Activated effector memory CD4-positive, alpha-beta T cell treated with Interleukin-2 at 50 U/mL for 16 hours (primary cell): ENCODE measurements at places on chromosomes 6 and 20.

- no peak for DNase-seq
These were observed 7.6 kb downstream of the RIPOR2 start for GRCh38 chr6:24927985-24928745.

DNA sequence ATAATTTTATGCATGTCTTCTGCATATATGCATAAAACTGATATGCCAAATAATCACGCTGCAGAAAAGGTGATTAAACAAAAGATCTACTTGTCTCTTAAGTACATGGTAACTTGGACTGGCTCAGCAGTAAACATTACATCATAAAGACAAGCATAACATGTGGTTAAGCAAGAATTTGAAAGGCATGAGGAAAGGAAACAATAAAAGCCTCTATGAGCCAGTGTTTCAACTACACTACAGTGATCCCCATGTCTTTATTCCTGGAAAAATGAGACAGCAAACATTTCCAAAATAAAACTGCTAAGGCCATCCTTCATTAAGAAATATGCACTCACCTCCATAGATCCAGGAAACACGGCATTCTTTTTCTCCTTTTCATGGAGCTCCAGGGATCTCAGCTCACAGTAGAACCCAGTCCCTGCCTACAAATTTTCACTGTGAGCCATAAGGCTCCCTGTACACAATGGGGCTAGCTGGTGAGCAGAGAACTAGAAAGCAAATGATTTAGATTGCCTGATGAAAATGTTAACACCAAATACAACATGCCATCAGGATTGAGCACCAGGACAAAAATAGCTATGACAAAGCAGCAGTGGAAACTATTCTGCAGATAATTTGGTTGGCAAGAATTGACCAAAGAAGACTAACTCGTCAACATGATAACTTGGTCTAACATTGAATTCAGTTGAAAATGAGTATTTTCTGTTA, 156.1 kb downstream of the COL21A1 start:
- no peak for DNase-seq

DNA sequence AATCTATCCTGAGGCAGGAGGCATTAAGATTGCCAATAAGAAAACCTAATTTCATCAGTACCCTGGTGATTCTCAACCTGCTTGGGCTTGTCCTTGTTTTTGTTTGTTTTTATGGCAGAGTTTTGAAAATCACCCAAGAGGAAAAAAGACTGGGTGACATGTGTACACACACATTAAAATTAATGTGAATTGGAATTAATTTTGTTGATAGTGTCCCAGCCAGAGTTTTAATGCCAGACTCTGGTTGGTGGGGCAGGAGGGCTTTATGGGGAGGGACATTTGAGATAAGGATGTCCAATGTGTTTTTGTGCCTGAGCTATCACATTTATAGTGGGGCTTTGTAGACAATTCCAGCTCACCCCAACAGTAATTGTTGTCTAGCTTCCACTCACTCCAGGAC, 184.6 kb downstream of the ID4 start:
- no peak for DNase-seq

DNA sequence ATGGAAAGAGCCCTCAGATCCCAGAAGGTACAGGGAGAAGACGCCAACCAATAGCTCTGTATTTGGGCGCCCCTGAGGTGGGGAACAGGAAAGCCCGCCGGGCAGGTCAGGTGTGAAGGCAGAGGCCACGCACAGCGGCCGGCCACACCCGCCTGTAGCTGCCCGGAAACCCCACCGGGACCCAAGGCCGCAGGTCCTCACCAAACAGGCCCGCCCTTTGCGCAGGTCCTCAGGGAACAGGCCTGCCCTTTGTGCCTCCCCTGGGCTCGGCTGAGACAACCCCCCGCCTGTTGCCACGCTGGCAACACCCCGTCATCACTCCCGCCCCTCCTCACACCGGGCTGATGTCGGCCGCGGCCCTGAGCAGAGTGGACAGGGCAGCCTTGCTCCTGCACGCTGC, 44.9 kb upstream of the CHRNA4 start:
- no peak for DNase-seq

GRCh38 chr6:71351190-71351589, 62.6 kb downstream of the OGFRL1 start:
- no peak for DNase-seq

- DNase-seq = no peak
These were observed 686.9 kb downstream of the BCKDHB start for GRCh38 chr6:80793411-80793810.

DNA sequence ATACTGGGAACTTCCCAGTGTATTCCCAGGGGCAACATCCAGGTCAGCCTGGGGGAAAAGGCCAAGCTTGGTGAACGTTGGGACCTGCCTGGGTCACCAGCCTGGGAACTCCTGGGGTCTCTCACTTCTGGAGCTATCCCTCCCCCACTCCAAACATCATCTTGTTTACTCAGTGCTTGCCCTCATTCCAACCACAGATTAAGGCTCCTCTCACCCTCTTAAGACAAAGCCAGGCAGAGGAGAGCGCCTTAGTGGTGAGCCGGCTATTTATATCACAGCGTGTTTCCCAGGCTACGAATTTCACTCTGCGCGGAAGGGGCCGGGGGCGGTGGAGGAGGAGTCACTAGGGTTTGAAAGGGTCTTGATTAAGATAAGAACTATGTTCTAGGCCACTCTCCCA, 12.1 kb downstream of the PRPH2 start:
- no peak for DNase-seq

DNA sequence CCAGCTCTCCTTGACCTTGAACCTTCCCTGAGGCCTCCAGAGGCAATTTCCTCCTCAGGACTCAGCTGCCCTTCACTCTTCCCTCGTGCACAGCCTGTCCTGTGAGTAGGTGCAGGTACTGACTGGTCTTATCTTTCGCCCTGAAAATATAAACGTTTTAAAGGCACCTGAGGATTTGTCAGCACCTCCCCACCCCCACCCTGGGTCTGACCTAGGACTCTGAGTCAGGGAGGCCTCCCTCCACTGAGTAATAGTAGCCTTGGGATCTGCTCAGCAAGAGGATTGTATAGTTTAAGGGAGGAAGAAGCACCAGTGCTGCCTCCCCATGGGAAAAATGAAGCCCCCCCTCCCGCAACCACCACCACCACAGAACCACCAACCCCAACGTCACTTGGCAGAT, 54.6 kb downstream of the PPARD start:
- no peak for DNase-seq

DNA sequence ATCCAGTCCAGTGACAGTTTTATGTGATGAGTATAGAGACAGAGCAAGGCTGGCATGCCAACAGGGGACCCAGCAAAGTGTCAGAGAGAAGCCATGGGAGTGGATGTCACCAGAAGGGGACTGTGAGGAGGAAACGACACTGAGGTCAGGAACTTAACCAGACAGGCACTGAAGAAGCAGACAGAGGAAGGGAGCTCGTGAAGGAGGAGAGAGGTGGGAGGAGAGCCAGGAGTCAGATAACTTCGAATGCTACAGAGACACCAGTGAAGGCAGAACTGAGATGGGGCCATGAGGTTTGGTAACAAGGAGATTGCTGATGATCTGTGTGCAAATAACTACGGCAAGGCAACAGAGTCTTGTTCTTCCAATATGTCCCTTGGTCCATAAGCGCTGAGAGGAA, 211.1 kb upstream of the FOXA2 start:
- DNase-seq = no peak

GRCh38 chr6:3473773-3474172, 16.9 kb upstream of the SLC22A23 start:
- no peak for DNase-seq

DNA sequence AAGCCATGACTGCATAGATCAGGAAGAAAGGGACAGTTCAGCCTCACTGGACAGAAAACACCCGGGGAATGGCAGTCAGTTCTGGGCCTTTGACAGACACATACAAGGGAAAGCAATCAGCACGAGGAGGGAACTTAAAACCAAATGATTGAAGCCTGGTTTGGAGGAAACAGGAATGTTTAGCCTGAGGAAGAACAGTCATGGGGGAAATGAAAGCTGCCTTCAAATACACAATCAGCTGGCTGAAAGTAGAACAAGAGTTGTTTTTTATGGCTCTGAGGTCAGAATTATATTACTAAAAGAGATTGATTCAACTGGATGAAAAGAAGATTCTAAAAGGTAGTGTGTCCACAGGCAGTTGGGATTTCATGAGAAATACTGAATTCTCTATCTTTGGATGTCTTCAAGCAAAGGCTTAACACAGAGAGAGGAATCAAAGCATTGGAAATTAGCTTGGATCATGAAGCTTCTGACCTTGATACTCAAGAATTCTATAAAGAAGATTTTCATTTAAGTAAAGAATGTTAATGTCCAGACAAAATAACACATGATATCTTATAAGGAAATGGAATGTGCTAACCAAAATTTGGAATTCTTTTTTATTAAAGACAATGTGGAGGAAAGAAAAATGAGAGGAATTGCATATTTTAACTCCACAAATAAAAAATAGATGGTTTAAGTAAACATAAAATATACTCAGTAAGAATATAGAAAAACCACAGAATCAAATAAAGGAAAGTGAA, 216.6 kb downstream of the IBTK start:
- DNase-seq = no peak

GRCh38 chr6:164531736-164532135, 777.7 kb downstream of the C6orf118 start:
- DNase-seq = no peak

DNA sequence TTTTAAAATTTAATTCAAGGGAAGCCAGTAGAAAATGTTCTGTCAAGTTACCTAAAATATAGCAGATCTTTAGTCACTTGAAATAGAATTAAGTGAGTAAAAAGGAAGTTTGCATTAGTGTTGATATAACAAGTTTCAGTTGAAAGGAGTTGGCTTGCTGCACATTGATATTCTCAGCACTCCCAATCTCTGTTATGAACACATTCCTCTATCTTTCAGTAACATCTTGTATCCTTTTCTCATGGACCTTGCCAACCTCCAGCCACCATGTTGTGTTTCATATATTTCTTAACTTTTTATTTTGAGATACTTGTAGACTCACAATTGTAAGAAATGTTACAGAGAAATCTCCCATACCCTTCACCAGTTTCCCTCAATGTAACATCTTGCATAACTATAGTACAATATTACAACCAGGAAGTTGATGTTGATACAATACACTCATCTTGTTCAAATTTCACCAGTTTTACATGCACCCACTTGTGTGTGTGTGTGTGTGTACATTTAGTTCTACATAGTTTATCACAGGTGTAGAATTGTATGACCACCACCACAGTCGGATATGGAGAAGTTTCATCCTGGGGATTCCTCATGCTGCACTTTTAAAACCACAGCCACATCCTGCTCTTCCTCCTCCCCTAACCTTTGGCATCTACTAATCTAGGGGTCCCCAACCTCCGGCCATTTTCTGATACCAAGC, 20.2 kb upstream of the PAQR8 start:
- DNase-seq = no peak
